ENCODE measurements at places on chromosomes 6 and 20.

DNA sequence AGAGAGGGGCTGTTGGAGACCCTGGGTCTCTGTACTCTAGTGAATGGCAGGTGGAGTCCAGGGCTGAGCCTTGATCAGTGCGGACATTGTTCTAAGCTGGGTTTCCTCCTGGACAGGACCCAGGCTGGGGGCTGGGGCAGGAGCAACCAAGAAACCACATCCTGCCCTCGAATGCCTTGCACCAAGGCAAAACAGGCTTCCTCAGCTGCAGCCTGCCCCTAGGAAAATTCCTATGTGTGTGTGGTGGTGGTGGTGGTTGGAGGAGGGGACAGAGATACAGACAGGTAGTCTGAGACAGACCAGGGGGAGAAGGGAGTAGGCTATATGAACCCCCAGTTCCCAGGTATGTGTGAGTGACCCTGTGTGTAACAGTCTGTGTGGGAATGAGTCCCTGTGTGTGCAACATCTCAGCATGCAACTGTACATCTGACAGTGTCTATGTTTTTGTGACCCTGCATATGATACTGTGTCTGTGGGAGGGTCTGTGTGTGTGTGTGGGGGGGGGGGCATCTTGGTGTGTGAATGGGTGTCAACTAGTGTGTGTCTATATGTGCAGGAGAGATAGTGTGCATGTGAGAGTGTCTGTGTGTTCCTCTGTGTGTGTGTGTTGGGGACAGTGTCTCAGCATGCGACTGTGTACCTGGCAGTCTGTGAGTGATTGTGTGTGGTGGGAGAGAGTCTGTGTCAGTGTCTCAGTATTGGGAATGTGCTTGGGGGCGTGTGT is 3.0 kb downstream of the GLP1R start:
- no peak for DNase-seq

GRCh38 chr6:137136065-137136464 is 37.4 kb downstream of the IL22RA2 start:
- DNase-seq: no peak

DNA sequence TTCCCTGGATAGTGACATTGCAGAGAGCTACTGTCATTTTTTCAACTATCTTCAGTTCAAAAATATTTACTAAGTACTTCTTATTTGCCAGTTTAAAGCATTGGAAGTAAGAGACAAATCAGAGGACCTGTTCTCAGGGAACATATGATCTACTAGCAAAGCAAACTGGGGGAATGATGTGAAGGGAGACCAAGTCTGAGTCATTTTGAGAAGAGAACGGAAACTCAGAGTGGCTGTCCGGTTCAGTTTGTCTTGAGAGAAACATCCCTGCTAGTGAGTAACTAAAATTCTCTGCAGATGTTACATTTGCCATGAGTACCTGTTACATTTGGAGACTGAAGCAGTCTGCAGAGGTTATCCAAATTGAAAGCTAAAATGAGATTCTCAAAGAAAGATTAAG is 118.3 kb downstream of the KCNQ5 start:
- no peak for DNase-seq

GRCh38 chr6:170305805-170306323 is 694 bp upstream of the FAM120B start:
- DNase-seq: no peak

- no peak for DNase-seq
Measured at GRCh38 chr6:111585241-111585973, 20.3 kb downstream of the TRAF3IP2 start.

DNA sequence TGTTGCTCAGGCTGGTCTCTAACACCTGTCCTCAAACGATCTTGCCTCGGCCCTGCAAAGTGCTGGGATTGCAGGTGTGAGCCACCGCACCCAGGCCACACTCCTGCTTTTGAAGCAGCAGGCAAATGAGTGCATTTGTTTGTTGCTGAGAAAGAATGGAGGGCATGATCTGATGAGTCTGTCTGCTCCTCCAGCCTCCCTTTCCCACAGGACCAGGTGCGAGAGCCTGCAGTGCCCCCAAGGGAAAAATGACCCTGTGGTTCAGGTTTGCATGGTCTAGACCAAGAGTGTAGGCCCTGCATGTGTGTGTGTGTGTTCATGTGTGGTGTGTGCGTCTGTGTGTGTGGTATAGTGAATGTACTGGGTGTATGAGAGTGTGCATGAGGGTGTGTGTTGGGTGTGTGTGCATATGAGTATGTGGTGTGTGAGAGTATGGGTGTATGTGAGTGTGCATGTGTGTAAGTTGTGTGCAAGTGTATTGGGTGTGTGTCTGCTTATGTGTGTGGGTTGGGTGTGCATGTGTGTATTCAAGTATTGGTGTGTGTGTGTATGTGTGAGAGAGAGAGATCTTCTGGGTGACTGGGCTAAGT is 22.8 kb upstream of the FOXC1 start:
- DNase-seq: no peak

- peak; percentile 34 for DNase-seq
Measured at GRCh38 chr6:41894366-41895299, 542 bp downstream of the USP49 start.

DNA sequence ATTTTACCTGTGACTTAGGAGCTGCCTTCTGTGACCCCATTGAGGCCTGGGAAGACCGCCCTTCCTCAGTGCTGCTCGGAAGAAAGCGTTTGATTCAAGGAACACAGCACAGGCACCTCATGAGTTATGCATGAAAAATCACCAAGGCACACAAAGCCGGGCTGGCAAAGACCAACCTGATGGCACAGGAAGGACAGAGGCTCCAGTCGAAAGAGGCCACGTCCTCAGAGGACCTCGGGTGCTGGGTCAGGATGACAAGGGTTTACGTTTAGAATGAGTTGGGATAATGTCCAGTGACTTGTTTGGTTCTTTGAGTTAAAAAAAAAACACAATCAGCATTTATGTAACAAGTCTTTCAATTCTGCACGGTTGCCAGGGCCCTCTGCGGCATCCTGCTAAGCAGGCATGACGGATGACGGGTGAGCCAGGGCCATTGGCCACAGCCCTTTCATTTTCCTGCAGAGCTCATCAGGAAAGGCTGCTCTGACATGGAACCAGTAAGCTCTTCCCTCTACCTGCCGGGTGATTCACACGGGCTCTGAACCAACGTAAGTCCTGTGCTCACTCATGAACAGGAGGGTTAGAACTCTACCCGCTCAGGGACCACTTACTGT is 112.8 kb downstream of the DACT2 start:
- no peak for DNase-seq

DNA sequence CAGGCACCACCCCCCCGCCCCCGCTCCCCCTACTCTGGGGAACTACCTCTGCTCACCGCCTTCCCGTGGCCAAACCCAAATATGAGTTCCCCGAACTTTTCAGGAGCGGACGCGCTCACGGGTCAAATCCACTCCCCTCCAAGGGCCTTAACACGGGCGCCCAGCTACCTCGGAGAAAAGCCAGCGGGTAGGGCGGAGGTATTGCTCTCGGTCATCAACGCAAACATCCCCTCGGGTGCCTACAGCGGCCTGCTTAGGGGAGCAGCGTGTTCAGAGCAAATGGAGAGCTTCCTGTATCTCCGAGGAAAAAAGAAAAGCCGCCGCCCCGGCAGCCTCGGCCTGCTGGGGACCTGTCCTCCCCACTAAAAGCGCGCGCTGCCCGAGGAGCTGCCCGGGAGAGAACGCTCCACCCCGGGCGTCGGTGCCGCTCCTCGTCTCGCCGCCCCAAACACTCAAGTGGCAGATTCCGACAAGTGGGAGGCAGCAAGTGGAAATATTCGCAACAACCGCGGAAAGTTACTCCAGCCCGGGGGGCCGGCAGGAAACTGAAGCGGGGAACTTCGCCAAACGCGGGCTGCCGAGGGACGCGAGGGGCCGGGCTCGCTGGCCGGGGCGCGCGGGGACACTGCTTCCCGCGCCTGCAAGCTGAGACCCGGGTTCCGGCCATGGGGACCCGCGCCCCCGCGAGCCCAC is 699 bp downstream of the PTPRT start:
- no peak for DNase-seq

DNA sequence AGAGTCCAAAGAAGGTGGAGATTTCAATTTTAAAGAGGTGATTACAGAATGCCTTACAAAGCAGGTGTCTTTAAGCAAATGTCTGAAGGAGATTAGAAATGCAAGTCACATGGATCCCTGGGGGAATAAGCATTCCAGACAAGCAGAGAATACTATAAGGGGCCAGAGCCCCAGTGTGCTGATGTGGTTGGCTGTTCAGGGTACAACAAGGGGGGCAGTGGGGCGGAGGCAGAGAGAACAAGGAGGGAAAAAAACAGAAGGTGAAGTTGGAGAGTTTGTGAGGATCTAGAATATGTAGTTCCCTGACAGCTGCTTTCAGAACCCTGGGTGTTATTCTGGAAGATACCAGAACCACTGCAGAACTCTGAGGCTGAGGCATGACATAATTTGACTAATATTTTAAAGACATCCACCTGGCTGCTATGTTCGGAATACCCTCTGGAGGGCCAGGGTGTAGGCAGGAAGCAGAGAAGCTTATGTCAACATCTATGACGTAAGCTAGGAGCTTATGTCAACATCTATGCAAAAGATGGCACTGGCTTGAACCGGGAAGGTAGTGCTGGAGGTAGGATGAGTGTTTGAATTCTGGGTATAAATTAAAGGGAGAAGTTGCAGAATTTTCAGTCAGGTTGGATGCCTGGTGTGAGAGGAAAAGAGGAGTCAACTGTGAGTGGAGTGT is 276.3 kb upstream of the AGPAT4 start:
- no peak for DNase-seq

- no peak for DNase-seq
Measured at GRCh38 chr20:11438412-11438811, 479.3 kb upstream of the BTBD3 start.

DNA sequence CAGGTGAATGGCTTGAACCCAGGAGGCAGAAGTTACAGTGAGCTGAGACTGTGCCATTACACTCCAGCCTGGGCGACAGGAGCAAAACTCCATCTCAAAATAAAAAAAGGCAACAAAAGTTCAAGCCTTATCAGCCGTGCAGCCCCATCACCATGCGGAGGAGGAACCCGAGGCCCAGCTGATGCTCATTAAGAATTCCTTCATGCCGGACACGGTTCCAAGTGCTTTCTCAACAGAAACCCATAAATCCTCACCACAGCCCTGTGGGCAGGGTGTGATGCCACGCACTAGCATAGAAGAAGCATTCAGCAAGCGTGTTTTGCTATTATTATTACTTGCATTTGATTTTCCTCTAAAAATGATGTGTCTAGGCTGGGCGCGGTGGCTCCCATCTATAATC is 56.3 kb downstream of the PREX1 start:
- no peak for DNase-seq

Data from NCI-H187 (cell line).